Cortex of kidney (tissue), 1 donor: ENCODE measurements at places on chromosomes 12 and 14.

DNA sequence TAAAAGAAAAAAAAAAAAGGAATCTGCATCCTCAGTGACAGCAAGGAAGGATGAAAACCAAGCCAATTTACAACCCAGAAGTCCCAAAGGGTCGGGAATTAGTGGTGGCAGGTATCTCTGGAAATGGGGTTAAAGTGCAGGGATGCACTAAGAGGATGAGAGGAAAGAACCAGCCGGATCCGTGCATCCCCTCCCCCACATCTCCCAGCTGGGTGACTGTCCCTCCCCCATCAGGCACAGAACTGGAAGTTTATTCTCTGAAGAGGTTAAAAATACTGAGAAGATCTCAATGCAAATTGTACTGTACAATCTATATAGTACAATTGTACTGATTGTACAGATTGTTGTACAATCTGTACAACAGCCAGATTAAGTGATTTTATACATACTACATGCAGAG lies 15.4 kb downstream of the CLMN start:
- DNase-seq = no peak

- no peak for DNase-seq
Measured at GRCh38 chr12:131249246-131250027, 295.7 kb downstream of the ADGRD1 start.

GRCh38 chr14:56894591-56894991 lies 84.3 kb upstream of the OTX2 start:
- no peak for DNase-seq

- no peak for DNase-seq
Measured at GRCh38 chr14:61585598-61586543, 109.4 kb upstream of the HIF1A start.

- DNase-seq = no peak
Measured at GRCh38 chr12:34404377-34405285, 382.3 kb downstream of the ALG10 start.

GRCh38 chr12:96347130-96347699 lies 53.0 kb downstream of the CDK17 start:
- DNase-seq = no peak

GRCh38 chr12:82527165-82527780 lies 159.4 kb upstream of the TMTC2 start:
- DNase-seq = no peak

GRCh38 chr12:69154585-69155363 lies 84.6 kb upstream of the CPSF6 start:
- no peak for DNase-seq

DNA sequence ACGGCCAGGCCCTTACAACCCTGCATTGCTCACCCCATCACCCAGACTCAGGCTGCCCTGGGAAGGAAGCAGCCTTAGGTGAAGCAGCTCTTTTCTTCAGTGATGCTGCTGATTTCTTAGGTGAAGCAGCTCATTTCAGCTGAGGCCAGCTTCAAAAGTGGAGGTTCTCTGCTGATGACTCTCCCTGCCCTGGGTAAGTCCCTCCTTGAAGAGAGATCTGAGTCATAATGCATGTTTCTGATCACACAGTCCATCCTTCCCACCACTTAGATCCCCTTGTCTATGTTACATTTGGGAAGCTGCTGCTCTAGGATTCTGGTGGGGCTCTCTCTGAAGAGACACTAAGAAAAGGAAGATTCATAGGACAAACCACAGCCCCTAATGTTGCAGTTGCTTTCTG lies 17.2 kb upstream of the ZNF140 start:
- no peak for DNase-seq

DNA sequence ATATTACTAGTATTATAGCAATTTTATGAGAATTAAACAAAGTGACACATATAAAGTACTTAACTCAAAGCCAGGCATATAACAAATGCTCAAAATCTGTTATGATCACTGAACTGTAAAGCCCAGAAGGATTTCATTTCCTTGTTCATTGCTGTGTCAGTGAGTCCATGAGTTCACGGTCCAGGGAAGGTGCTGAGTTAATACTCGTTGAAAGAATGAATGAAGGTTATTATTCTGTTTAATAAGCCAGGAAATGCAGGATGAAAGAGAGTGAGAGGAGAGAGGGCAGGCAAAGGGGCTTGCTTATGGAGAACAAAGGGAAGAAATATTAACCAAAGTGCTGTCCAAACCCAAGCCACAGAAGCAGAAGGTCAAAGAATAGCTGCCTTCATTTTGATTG lies 40.2 kb upstream of the NT5DC3 start:
- no peak for DNase-seq

- DNase-seq = no peak
Measured at GRCh38 chr12:69055706-69056105, 122.7 kb upstream of the CPM start.

DNA sequence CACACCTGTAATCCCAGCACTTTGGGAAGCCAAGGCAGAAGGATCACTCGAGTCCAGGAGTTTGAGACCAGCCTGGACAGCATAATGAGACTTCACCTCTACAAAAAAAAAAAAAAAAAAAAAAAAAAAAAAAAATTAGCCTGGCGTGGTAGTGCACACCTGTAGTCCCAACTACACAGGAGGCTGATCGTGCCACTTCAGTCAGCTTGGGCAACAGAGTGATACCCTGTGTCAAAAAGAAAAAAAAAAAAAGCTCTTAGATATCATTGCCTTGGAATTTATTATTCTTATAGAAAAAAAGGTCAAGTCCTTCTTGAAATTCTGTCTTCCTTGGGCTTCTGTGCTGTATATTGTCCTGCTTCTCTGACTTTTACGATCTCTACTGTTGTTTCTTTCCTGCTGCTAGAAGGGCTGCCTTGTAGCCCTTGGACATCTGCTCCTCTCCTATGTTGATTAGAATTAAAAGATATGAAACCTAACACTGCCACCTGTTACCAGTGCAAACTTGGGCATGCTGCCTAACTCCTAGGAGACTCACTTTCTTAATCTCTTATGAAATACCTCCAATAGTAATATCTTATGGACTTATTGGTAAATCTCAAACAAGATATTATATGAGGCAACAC lies 5.7 kb downstream of the TMEM19 start:
- DNase-seq = no peak

GRCh38 chr12:116910645-116911451 lies at the start of gene FBXW8:
FBXW8 (plus strand) TSS chr12:116910950; CDS start chr12:116911038, 88 bp downstream.
- DNase-seq = no peak

GRCh38 chr12:117038023-117038680 lies 61.1 kb downstream of the TESC start:
- no peak for DNase-seq

DNA sequence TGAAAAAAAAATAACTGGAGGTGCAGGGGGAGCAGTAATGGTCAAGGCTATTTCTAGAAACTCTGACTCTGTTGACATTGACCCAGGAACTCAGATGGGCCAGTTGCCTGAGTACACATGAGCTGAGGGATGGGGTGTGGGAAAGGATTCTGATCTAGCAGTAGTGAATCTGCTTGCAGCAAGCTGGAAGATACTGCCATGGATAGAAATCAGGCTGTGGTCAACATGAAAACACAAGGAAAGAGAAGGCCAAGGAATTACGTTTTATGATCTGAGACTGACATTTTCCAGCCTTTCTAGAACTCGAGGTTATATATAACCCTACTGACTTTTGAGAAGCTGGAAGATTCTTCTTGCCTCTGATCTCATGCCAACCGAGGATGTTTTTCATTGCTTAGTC lies 90.0 kb downstream of the ANO6 start:
- no peak for DNase-seq

GRCh38 chr12:47378907-47379306 lies 299.1 kb upstream of the AMIGO2 start:
- DNase-seq = no peak

DNA sequence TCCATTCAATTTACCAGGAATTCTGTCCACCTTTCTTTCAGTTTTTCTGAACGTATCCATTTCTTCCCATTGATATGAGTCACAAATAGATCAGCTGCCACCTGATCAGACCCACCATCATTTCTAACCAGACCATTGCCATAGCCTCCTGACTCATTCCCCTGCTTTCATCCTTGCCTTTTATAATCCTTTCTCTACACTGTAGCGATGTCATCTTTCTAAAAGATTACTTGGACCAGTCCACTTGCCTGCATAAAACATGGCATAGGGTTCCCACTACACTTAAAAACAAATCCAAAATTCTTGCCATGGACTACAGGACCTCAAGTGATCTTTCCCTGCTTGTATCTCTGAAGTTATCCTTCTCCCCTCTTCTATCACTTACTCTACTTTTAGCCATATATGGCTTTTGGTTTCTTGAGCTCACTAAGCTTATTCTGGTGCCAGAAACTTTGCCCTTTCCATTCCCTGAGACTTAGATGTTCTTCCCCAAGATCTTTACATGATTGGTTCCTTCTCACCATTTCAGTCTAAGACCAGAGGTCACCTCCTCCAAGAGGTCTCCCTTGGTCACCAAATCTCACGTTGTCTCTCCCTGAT lies 149.5 kb upstream of the KRR1 start:
- no peak for DNase-seq

DNA sequence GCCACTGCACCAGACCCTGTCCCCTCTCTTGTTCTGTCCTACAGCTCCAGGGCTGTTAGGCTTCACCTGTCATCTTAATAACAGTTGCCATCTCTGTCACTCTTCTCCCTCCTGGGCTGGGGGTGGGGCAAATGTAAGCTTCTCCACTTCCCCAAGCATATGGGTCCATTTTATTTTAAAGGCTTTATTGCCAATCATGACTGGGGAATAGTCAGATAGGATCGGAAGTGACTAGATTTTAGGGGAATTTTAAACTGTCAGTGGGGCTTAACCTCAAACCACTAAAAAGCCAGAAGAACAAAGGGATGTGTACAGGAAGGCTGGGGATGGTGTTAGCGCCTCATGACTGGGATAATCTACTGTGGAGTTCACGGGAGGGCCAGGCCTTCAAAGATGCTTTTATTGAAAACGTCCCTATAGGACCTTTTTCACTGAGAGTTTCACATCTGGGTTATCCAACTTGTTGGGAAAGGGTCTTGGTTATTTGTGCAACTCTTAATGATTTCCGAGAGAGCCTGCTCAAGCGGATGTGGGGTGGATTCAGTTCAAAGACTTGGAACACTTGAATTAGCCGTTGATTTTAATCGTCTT lies 41.6 kb downstream of the CHST11 start:
- DNase-seq = no peak
